Activated CD4-positive, alpha-beta T cell treated with anti-CD3 and anti-CD28 coated beads, Interleukin-2, amount 50 U/mL, for 24 hours (primary cell): ENCODE measurements at places on chromosomes 6 and 20.

- DNase-seq: no peak
Measured at GRCh38 chr6:12363651-12364381, 73.7 kb downstream of the EDN1 start.

DNA sequence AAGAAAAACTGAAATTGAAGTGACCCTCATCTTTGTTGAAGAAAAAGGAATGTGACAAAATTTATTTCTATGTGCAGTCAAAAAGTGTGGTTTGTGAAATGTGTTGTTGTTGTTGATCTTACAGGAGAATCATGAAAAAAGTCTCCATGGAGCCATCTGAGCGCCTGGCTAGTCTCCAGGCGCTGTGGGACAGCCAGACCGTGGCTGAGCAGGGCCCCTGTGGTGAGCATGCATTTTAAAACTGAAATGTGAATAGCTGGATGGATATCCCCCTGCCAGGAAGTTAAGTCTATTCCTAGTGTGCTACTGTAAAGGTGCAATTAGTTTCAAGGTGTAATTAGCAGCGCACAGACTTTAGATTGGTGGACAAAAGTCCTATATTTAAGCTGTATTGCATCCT, 170.6 kb downstream of the CARMIL1 start:
- DNase-seq: no peak

- no peak for DNase-seq
Measured at GRCh38 chr20:51573576-51574243, 31.2 kb upstream of the NFATC2 start.

DNA sequence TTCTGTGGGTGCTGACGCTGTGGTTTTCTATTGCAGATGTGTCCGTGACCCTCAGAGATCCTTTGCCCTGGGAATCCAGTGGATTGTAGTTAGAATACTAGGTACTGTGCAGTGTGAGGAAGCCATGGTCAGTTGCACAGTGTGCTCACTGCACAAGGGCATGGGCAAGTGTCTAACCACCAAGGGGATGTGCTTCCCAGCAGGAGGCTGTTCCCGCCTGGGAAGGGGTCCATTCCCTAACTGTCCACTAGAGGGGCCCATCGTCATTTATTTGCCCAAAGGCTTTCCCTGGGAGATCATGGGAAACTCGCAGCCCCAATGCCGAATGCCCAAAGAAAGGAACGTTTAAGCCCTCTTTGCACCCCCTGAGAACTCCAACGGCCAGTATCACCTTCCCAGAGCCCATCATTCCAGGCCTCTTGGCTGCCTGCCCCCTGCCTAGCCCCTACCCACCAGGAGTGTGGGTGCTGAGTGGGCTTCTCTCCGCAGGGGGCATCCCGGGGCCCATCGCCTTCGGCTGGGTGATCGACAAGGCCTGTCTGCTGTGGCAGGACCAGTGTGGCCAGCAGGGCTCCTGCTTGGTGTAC, 26.2 kb downstream of the SLCO4A1 start:
- no peak for DNase-seq

- no peak for DNase-seq
Measured at GRCh38 chr6:122829456-122829855, 40.4 kb downstream of the SMPDL3A start.

DNA sequence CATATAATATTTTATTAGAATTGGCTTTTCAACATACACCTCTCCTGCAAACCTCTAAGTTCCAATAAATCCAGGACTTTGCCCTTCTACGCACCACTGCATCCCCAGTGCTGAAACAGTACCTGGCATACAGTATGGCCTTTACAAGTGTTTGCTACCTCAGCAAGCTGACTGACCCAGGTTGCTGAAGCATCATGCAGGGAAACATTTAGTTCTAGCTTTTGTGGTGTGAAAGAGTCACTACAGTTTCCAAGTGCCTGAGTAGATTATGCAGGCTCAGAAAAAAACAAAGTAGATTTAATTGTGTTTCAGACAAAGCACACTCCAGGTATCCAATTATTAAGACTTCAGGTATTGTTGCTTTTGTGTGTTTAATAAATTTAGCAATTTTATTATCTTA, 614.2 kb upstream of the NRSN1 start:
- no peak for DNase-seq

DNA sequence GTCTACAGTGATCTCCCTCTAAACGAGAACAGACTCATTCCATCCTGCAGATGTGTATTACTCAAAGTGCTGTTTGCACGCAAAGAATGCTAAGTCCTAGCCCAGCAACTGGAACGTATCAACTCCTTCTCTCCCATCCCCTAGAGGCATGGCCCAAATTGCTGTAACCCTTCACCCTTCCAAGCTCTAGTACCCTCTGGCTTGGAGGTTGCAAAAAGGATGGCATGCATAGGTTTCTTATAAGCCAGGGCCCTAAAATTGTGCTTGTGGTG, 71.5 kb upstream of the TGM3 start:
- no peak for DNase-seq

DNA sequence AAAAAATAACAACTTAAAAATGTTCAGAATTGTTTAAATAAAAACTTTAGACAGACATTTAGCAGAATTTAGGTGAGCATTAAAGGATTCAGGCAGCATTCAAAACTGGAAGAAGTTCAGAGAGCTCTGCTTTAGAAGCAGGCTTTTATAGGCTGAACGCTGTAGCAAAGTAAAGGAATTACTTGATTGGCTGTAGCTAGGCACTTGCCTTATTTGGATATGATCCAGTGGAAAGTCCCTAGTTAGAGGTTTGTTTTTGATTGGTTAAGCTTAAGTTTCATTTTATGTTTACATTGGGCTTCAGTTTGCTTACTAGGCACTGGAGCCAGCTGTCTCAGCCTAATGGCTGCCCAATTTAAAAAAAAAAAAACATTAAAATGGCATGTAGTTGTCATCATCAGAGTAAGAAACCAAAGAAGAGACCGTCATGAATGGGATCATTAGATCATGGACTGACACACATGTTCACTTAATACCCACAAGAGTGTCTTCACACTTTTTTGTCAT, 65.1 kb downstream of the CBFA2T2 start:
- DNase-seq: no peak

DNA sequence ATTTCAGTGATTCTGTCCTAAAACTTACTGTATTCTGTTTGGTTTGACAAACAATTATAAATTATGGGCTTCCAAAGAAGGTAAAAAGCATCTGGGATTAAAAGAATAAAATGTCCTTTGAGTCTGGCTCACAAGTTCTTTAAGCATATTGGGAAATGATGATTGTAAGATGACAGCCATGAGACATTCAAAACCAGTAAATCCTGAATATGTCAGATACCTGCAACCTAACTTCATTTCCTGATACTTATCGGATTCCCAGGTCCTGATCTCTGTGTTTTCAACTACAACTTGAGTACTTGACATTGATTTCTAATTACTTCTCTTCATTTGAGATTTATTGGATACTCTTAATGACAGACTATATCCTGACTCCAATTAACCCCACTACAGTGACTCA, 446.6 kb downstream of the GRIK2 start:
- no peak for DNase-seq

GRCh38 chr6:121771937-121772720, 336.7 kb downstream of the GJA1 start:
- DNase-seq: no peak

DNA sequence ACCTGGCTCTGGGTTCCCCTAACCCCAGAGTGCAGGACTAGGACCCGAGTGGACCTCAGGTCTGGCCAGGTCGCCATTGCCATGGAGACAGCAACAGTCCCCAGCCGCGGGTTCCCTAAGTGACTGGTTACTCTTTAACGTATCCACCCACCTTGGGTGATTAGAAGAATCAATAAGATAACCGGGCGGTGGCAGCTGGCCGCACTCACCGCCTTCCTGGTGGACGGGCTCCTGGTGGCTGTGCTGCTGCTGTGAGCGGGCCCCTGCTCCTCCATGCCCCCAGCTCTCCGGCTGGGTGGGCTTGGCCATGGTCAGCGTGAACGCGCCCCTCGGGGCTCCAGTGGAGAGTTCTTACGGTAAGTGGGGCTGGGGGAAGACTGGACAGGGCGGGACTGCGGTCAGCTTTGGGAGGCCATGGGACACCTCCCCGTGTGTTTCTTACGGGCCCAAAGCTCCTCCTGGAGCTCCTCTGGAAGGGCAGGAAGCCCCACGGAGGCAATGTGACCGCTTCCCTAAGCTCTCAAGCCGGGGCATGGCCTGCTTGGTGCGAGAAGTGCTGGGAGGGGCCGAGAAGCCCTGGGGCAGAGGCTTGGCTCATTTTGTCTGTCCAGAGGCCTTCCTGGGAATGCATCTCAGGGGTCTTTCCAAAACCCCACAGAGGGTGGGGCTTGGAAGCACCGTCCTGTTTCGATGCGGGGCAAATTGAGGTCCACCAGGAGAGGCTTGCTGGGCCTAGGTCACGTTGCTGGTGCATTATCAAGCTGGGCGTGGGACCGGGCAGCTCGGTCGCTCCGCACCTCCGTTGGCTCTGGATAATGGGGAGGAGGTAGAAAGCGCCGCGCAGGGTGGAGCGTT, at the start of gene HNF4A:
Gene HNF4A (plus strand): TSS at position 202 of the 855 bp plus-strand sequence. CDS start 106 bp downstream, at position 308.
- no peak for DNase-seq
